ENCODE measurements at places on chromosomes 12 and 14. TPM values are rescaled to one million over a fixed set of nuclear protein-coding genes. Genes with fewer than 3 reads are reported as not detected.

DNA sequence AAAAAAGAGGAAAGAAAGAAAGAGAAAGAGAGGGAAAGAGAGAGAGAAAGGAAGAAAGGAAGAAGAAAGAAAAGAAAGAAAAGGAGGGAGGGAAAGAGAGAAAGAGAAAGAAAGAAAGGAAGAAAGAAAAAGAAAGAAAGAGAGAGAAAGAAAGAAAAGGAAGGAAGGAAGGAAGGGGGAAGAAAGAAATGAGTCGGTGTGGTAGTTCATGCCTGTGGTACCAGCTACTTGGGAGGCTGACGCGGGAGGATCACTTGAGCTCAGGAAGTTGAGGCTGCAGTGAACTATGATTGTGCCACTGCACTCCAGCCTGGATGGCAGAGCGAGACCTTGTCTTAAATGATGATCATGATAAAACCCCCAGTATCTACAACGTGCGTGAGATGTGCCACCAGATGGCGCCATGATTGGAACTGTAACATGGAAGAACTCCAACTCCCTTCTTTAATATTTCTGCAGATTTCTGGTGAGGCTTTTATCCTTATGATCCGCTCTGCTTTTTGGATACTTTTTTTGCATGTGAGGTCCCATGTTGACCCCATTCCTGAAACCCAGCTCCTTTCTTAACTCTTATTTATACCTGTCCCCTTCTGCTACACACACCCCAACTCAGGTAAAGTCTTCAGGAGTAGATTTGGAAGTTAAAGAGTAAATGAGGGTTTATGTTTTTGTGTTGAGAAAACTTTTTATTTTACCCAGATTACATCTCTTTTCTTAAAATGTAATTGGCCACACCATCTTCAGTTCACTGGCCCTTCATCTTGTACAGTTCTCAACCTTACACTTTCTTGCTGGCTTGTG lies 25.6 kb downstream of the RNASE10 start:
- H3K4me1 ChIP-seq = peaks cover 8% of the 10 kb centered on the region
- H3K27me3 ChIP-seq = peaks cover 2% of the 10 kb centered on the region
- H3K36me3 ChIP-seq = no peaks in the 10 kb centered on the region
- H3K27ac ChIP-seq = no peak overlapping the region

- no peak overlapping the region for H3K4me3 ChIP-seq
- no peak for DNase-seq
- no peaks in the 10 kb centered on the region for H3K27me3 ChIP-seq
- no peak overlapping the region for H3K27ac ChIP-seq
Observed at GRCh38 chr14:25887251-25887878, 710.5 kb downstream of the NOVA1 start.

- H3K4me3 ChIP-seq = peak overlapping the region; percentile 49
- no peak overlapping the region for H3K27ac ChIP-seq
- peaks cover 11% of the 10 kb centered on the region for H3K4me1 ChIP-seq
- H3K36me3 ChIP-seq = no peaks in the 10 kb centered on the region
Observed at GRCh38 chr12:131828671-131829355, 620 bp downstream of the MMP17 start.

DNA sequence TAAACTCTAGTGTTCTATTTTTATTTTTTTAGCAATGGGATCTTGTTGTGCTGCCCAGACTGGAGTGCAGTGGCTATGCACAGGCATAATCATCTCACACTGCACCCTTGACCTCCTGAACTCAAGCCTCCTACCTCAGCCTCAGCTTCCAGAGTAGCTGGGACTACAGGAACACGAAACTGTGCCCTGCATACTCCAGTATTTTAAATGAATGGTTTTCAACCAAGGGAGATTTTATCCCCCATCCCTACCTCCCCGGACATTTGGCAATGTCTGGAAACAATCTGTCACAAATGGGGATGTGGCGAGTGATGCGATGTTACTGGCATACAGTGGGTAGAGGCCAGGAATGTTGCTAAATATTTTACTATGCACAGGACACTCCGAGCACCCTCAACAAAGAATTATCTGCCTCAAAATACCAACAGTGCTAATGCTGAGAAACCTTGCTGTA lies 2.1 kb downstream of the CBX5 start:
- H3K27ac ChIP-seq = no peak overlapping the region
- H3K4me3 ChIP-seq = no peak overlapping the region
- H3K4me1 ChIP-seq = peaks cover 51% of the 10 kb centered on the region
- peak; percentile 42 for DNase-seq
- H3K36me3 ChIP-seq = peaks cover 34% of the 10 kb centered on the region
- no peaks in the 10 kb centered on the region for H3K27me3 ChIP-seq

GRCh38 chr12:128076188-128076587 lies 190.8 kb upstream of the TMEM132C start:
- no peaks in the 10 kb centered on the region for H3K36me3 ChIP-seq
- no peaks in the 10 kb centered on the region for H3K4me1 ChIP-seq
- H3K27me3 ChIP-seq = no peaks in the 10 kb centered on the region
- DNase-seq = no peak
- H3K4me3 ChIP-seq = no peak overlapping the region
- no peak overlapping the region for H3K27ac ChIP-seq

DNA sequence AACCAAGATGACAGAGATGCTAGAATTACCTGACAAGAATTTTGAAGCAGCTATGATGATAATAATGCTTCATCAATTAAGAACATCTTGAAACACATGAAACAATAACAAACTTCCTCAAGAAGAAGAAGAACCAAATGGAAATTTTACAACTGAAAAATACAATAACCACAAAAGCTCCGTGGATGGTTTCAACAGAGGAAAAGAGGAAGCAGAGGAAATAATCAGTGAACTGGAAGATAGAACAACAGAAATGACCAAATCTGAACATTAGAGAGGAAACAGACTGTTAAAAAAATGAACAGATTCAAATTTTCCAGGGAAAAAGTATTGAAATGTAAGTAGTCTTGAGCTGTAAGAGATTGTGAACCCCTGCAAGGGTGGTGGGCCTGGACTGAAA lies 62.8 kb upstream of the SLC35F4 start:
- no peak overlapping the region for H3K4me3 ChIP-seq
- peaks cover 4% of the 10 kb centered on the region for H3K27me3 ChIP-seq
- H3K4me1 ChIP-seq = no peaks in the 10 kb centered on the region
- no peak overlapping the region for H3K27ac ChIP-seq

DNA sequence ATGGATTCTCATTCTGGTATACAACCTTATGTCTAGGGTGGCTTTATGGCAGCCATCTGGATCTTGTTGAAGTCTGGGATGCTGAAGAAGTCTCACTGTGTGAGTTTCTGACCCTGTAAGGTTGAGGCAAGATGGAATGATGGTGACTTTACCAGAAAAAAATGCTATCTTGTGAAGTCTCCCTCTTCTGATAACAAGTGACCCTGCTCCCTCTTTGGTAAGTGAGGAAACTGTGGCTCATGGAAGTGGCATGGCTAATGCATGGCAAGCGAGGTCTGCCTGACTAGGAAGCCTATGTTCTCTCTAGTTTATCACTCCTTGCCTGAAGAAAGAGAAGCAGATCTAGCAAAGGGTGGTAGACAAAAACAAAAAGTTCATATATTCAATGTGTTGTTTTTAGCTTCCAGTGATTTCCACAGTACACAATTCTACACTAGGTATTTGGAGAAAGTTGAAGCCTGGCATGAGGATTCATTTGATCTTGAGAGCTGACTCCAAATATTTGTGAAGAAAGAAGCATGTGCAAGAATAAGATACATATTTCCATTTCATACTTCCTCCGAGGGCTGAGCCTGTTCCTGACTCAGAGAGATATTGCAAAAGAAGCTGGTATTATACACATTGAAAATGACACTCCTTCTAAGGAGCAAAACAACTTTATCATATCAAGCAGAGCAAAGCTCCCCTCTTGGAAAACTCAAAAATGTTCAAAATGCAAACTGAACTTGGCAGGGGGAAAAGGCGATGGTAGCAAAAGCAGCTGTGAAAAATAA lies 63.6 kb downstream of the HELB start:
- peaks cover 4% of the 10 kb centered on the region for H3K36me3 ChIP-seq
- H3K4me1 ChIP-seq = no peaks in the 10 kb centered on the region
- DNase-seq = no peak
- no peak overlapping the region for H3K27ac ChIP-seq

DNA sequence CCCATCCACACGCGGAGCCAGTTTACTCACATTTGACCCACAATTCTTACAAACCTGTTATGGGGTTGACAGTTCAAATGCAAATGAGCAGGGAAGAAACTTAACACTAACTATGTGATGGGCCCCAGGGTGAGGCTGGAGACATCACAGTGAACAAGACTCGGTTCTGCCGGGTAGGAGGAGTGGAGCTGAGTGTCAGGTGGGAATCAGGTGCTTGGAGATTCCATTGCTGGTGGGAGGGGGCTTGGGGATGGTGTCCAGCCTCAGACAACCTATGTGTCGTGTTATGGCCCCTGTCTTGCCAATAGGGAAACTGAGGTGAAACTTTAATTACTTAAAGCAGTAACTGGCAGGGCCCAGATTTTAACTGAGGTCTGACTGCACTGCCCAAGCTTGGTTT lies 41.9 kb downstream of the BEGAIN start:
- H3K36me3 ChIP-seq = no peaks in the 10 kb centered on the region
- DNase-seq = no peak
- peak overlapping the region; percentile 16 for H3K4me3 ChIP-seq
- peaks cover 26% of the 10 kb centered on the region for H3K4me1 ChIP-seq
- H3K27me3 ChIP-seq = no peaks in the 10 kb centered on the region

DNA sequence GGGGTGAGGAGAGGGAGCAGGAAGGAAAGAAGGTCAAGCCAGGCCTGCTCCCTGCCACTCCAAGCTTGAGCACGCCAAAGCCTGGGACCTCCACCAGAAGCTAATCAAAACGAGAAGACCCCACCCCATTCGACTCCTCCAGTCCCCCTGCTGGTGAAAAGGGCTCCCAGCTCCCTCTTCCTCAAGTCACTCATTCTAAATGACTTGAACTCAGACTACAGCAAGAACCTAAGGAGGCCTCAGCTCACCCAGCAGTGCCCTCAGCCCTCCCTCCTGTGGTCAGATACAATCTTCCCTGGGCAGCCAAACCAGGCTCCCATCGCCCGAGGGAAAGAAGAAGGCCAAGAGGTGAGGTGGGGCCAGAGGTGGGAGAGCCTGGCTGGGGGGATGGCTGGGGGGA lies 17.4 kb downstream of the HDAC7 start:
- peaks cover 66% of the 10 kb centered on the region for H3K4me1 ChIP-seq
- H3K27me3 ChIP-seq = no peaks in the 10 kb centered on the region
- no peak overlapping the region for H3K4me3 ChIP-seq
- no peak for DNase-seq

DNA sequence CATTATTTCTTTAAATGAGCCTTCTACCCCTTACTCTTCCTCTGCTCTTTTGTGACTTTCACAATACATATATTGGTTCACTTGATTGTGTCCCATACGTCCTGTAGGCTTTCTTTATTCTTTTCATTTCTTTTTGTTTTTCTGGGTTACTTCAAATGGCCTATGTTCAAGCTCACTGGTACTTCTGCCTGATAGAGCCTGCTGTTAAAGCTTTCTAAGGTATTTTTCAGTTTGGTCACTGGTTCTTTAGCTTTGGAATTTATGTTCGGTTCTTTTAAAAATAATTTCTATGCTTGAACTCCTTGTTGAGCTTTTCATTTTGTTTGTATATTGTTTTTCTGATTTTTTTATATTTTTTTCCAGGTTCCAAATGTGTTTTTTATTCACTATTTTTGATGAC lies 81.9 kb downstream of the E2F7 start:
- no peak for DNase-seq
- no peaks in the 10 kb centered on the region for H3K4me1 ChIP-seq
- H3K4me3 ChIP-seq = no peak overlapping the region
- H3K27me3 ChIP-seq = no peaks in the 10 kb centered on the region
- no peaks in the 10 kb centered on the region for H3K36me3 ChIP-seq

- no peak for DNase-seq
- no peak overlapping the region for H3K4me3 ChIP-seq
- no peak overlapping the region for H3K27ac ChIP-seq
- H3K27me3 ChIP-seq = no peaks in the 10 kb centered on the region
- no peaks in the 10 kb centered on the region for H3K4me1 ChIP-seq
Observed at GRCh38 chr14:34425095-34425851, 36.8 kb downstream of the SPTSSA start.

GRCh38 chr12:102601621-102602020 lies 121.3 kb upstream of the IGF1 start:
- no peaks in the 10 kb centered on the region for H3K36me3 ChIP-seq
- H3K4me3 ChIP-seq = no peak overlapping the region
- DNase-seq = no peak
- H3K27ac ChIP-seq = no peak overlapping the region
- H3K4me1 ChIP-seq = no peaks in the 10 kb centered on the region

DNA sequence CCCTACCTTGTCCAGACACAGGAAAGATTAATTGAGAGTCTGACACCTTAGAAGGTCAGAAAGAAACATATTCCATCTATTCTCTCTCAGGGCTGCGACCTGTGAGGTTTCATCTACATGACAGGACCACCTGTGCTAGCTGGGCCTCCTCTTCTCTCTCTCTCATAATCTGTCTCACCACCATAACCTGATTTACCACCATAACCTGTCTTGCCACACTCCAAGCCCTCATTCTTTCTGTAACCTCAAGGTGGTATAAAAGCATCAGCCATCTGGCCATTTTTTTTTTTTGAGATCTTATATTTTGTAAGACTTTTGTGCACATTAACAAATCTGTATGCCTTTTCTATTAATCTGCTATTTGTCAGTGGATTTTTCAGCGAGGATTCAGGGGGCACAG lies 75.5 kb downstream of the ACADS start:
- H3K36me3 ChIP-seq = peaks cover 14% of the 10 kb centered on the region
- H3K4me3 ChIP-seq = no peak overlapping the region
- no peak for DNase-seq
- H3K4me1 ChIP-seq = peaks cover 63% of the 10 kb centered on the region

- no peaks in the 10 kb centered on the region for H3K4me1 ChIP-seq
- no peak overlapping the region for H3K4me3 ChIP-seq
- DNase-seq = no peak
- H3K27ac ChIP-seq = no peak overlapping the region
- H3K36me3 ChIP-seq = no peaks in the 10 kb centered on the region
Observed at GRCh38 chr12:126346087-126346486, 1280.9 kb downstream of the AACS start.

C12orf50 gene
- not detected for total RNA-seq

PIWIL1 gene
- not detected for total RNA-seq

CCND2 gene
- total RNA-seq = 255 TPM

C3AR1 gene
- total RNA-seq = 0.94 TPM

SMOC1 gene
- total RNA-seq = not detected

ATF7IP gene
- total RNA-seq = 93.0 TPM

Measured in activated CD4-positive, alpha-beta memory T cell treated with anti-CD3 and anti-CD28 coated beads for 36 hours (primary cell).